ENCODE measurements at places on chromosomes 1 and 21. TPM values are rescaled to one million over a fixed set of nuclear protein-coding genes. Genes with fewer than 3 reads are reported as not detected.

SLC1A7 gene
- not detected for total RNA-seq

AADACL3 gene
- total RNA-seq, result not detected

UTS2 gene
- not detected for total RNA-seq

C1orf115 gene
- total RNA-seq, result 5.8 TPM

RNU1-2 gene
- not detected for total RNA-seq

TNNT2 gene
- not detected for total RNA-seq

PTGFR gene
- not detected for total RNA-seq

NR1I3 gene
- total RNA-seq, result not detected

INTS7 gene
- 21.8 TPM for total RNA-seq

PLEKHN1 gene
- total RNA-seq, result 6.4 TPM

FAM163A gene
- total RNA-seq, result not detected

COL16A1 gene
- total RNA-seq, result 5.5 TPM
